GOT3 (cell line): ENCODE measurements at places on chromosomes 2 and 18.

DNA sequence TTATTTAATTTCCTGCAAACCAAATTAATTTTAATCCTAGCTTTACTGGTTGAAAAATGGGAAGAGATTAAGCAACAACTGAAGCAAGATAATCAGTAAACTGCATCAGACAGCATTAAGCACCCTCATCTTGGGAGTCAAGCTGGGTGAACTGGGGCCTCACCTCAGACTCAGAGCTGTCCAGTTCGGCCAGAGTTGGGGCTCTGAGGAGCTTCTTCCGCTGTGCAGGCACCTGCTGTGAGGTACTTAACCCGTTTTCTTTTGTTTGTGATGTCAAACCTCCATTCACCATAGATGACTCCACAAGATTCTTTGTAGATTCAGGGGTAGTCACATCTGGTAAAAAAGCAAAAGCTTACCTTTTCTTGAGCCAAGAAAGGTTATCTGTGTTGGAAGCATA lies 71.8 kb downstream of the PRELID3A start:
- DNase-seq, result no peak

DNA sequence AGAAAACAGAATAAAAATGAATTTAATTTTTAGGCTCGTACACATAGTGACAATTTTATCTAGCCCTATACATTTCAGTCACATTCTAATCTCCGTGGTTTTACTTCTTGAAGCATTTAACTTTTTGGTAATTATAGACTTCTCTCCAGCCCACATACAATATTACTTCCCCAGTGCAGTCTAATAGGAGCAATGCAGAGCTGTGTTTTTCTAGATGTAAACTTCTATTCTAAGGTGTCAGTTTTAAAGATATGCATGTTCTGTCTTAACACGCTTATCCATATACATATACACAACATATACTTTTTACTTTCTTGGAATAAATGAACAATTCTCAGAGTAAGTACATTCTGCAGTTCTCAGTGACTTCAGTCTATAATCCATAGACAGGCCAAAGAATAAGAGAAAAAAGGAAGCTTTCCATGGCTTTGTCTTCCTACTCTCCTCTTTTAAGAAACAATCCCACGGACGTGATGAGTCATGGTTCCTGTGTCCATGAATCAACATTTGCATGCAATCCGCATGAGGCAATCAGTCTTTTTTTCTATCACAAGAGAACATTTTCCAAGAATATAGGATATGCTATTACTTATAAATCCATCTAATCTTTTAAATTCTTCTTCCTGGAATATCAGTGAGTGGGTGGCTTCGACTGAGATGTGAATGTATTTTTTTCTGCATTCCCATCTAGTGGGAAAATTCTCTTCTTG lies 42.8 kb downstream of the CCDC102B start:
- DNase-seq, result peak; percentile 1

DNA sequence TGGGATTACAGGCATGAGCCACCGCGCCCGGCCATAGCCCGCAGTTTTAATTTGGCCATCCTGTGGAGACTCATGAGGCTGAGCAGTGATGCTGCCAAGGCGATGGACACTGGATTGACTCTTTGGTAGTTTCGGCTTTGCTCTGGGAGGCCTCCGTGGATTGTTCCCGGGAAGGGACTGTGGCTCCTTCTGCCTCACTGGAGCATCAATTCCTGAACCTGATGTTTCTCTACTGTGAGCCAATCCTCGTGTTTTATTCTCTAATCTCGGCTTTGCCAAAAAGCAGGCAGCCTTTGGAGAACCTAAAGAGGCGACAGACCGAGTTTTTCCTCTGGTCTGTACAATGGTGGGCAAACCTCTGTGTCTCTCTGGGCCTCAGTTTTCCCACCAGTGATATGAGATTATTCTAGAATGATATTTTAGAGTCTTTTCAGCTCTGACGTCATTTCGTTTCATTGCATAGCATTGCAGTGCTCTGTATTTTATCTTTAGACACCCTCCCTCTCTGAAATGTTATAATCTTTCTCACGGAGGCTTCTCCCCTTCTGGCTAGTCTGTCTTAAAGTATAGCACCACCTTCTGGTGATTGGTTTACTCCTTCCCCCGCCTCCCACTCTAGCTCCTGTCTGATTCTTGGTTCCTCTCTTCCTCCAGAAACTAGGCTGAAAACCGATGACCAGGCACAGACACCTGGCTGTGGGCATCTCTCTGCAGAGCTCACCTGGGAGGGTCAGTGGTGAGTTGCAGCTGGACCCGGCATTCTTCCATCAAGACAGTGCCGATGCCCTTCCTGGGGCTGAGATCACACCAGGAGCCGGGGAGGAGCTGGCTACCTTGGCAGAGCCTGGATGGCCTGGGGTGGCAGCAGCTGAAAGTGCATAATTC lies 341.3 kb downstream of the MYCN start:
- no peak for DNase-seq

GRCh38 chr2:20838016-20838415 lies 15.1 kb upstream of the LDAH start:
- DNase-seq, result no peak

GRCh38 chr2:204795156-204795555 lies 249.9 kb downstream of the PARD3B start:
- DNase-seq, result no peak

DNA sequence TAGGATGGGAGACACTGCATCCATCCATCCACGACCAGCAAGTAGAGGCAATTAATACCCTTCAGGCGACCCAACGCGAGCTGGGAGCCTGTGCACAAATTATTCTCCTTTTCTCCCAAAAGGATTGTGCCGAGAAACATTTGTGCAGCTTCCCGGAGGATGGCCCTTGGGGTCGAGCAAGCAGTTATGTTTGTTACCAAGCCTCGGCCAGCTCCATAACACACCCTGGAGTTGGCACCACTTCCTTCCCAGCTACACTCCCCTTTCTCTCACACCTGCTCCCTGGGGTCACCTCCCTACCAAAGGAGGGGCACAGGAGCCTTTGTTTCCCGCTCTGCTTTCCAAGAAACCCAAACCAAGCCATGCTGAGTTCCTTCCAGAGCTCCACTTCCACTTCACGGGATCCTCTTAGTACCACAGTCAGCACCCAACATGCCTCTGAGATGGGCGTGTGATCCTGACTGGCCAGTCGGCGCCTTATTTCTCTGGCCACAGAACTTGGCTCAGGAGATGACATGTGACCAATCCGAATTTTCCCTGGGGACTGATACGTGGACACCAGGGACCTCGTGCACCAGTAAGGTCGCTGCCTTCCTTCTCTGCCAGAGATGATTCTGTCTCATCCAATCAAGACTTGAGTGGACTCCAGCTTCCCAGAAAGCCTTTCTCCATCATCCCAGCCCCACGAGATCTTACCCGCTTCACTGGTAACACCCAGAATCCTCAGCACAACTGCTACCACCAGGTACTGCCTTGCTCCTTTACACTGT lies 28.5 kb downstream of the GPR55 start:
- no peak for DNase-seq

GRCh38 chr18:39784541-39784940 lies 2170.5 kb upstream of the PIK3C3 start:
- DNase-seq, result no peak

DNA sequence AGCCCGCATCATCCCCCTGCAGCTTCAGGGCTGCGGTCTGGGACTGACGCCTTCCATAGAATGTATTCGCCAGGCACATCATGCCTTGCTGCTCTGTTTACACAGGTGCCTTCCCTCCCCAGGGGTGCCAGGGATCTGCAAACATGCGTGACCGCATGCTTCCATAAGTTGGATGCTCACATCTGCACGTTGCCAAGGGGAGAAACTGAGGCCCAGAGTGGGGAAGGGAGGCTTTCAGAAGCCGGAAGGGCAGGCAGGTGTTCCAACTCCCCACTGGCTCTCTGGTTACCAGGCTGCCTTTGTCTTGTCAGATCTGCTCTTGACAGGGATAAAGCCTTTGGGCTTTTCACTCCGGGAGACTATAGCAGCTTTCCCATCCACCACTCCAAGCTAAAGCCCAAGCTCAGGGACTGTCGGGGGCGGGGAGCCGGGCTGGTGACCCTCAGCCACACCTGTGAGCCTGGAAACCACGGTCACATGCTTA lies 125.8 kb upstream of the TNP1 start:
- no peak for DNase-seq

DNA sequence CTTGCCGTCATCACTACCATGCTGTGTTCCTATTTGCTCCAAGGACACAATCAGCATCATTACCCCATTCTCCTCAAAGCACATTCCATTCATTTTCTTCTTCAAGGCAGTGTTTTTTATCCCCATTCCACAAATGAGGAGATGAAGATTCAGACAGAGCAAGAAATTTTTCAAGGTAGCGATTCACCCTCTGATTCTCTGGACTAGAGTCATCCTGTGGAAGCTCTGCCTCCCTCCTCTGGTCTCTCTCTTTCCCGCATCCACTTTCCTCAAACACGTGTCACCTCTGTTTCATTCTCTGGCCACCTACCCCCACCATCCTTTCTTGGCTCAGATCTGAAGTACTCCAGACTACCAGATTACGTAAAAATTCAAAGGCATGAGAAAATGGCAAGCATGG lies 297.9 kb downstream of the SOX11 start:
- no peak for DNase-seq

GRCh38 chr18:44715245-44715644 lies 34.6 kb downstream of the SETBP1 start:
- DNase-seq, result no peak

DNA sequence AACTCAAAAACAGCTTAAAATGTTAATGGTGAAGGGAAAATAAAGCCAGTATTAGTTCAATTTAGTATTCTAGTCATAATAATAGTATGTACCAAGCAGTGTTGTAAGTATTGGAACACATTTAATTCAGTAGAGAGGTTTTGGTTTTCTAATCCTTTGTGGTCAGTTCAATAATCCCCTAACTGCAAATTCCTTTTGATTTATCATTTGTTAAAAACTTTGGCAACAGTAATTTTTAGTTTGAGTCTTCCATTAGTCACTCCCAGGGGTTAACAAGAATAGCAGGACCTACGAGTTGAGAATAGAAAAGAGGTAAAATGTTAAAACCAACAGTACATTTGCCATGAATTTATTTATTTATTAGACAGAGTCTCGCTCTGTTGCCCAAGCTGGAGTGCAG lies 10.7 kb downstream of the MRPL44 start:
- no peak for DNase-seq

GRCh38 chr2:195642679-195643068 lies 14.4 kb upstream of the SLC39A10 start:
- no peak for DNase-seq

GRCh38 chr2:191863988-191864387 lies 17.1 kb upstream of the CAVIN2 start:
- DNase-seq, result no peak

- no peak for DNase-seq
These were observed 16.8 kb upstream of the AGFG1 start for GRCh38 chr2:227455200-227455599.

DNA sequence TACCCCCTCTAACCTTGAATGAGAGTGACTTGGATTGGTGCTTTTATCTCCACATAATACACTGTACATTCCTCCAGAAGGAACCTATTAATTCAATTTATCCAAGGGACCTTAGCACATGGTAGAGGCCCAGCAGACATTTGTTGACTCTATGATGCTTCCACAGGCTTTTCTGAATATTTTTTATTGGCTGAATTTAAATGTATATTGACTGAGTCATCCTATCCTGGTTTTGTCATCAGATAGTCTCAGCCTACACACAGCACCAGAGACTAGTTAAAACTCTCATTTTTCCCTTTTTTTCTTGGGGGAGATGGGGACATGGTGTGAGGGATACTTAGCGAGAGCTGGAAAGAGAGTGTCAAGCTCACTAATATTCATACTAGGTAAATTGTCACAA lies 101.6 kb downstream of the LRRC30 start:
- DNase-seq, result no peak

DNA sequence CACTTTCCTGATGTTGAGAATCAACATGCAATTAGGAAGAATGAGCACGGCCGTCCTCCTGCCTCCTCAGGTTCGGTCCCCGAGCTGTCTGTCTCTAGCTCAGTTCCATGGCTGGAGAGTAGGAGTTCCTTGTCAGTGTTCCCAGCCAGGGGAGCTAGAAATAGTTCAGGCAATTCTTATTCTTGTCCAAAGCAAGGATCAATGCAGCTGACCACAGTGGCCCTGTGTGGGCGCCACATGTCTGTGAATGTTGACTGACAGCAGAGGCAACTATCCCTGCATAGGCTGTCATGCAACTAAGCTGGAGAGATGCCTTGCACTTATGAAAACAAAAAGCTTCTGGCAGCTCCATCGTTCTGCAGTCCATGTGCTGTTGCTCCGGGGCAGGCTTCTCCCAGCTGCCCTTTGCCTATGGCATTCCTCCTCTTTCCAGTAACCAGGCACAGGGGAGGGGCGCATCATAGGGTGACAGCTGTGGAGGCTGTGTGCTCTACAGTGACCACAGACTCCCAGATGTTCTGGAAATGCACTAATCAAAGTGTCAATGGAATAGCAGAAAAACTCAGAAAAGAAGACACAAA lies 58.7 kb downstream of the PDCL3 start:
- DNase-seq, result no peak

- no peak for DNase-seq
These were observed 13.6 kb downstream of the FLACC1 start for GRCh38 chr2:201343559-201343958.

- DNase-seq, result no peak
These were observed 18.3 kb downstream of the COL4A3 start for GRCh38 chr2:227182765-227183164.

DNA sequence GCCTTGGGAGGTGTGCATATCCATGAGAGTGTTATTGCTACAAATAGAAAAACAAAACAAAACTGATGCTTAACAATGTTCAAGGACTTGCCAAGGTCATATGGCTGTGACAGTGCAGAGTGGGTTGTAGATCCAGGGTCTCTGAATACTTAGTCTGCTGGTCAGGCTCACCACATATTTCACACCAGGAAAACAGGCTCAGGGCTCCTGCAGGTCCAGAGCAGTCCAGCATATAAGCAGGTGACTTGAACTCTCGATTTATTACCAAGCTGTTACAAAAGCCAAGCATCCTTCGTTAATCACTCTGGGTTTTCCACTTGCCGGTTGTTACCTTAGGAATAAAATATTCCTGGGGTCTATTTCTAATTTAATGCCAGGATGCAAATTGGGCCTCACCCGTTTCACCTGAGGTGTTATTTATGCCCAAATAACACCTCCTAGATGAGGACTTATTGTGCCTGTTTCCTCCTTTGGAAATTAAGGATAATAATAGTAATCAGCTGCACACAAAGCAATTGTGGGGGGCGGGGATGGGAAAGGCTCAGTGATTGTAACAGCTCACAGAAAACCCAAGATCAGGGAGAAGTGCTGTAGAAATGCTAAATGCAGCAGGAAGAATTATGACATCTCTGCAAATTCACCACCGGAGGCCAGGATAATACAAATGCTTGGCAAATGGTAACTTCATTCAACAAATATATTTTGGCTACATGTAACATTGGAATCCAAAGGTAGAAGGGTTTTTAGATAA lies 72.9 kb downstream of the TMEM182 start:
- no peak for DNase-seq

DNA sequence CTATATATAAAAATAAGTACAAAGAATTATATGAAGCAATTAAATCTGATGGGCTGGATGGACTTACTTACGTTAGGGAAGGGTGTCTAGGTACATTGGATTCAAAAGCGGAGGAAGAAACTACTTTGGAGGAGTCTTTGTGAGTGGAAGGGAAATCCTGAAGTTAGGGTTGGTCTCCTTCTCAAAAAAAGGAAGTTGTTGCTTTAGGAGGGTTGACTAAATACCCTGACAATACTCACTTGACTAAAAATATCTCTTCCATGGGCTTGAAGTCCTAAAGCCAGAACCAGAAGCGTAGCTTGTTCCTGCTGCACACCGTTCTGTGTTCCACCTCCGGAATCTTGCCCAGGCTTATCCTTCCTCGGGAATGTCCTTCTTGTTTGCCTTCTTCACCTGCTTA lies 143.3 kb upstream of the ZEB2 start:
- DNase-seq, result no peak

- DNase-seq, result no peak
These were observed 734 bp downstream of the SLC25A12 start for GRCh38 chr2:171893196-171893823.

- DNase-seq, result no peak
These were observed 37.4 kb downstream of the SCTR start for GRCh38 chr2:119486886-119487285.
